ENCODE measurements at places on chromosomes 5 and 9. TPM values are rescaled to one million over a fixed set of nuclear protein-coding genes. Genes with fewer than 3 reads are reported as not detected.

The SAXO1 gene
- total RNA-seq: not detected

The PCDHGA11 gene
- total RNA-seq: 9.7 TPM

The ENC1 gene
- total RNA-seq: 26.9 TPM

The PCDHGA4 gene
- total RNA-seq: 5.4 TPM

GRCh38 chr9:79574781-79575180 lies 3.0 kb downstream of the TLE4 start:
- H3K27ac ChIP-seq: peak overlapping the region; percentile 96
- H3K4me3 ChIP-seq: peak overlapping the region; percentile 91
- peaks cover 51% of the 10 kb centered on the region for H3K4me1 ChIP-seq
- DNase-seq: peak; percentile 20
- no peaks in the 10 kb centered on the region for H3K27me3 ChIP-seq
- H3K36me3 ChIP-seq: peaks cover 59% of the 10 kb centered on the region

DNA sequence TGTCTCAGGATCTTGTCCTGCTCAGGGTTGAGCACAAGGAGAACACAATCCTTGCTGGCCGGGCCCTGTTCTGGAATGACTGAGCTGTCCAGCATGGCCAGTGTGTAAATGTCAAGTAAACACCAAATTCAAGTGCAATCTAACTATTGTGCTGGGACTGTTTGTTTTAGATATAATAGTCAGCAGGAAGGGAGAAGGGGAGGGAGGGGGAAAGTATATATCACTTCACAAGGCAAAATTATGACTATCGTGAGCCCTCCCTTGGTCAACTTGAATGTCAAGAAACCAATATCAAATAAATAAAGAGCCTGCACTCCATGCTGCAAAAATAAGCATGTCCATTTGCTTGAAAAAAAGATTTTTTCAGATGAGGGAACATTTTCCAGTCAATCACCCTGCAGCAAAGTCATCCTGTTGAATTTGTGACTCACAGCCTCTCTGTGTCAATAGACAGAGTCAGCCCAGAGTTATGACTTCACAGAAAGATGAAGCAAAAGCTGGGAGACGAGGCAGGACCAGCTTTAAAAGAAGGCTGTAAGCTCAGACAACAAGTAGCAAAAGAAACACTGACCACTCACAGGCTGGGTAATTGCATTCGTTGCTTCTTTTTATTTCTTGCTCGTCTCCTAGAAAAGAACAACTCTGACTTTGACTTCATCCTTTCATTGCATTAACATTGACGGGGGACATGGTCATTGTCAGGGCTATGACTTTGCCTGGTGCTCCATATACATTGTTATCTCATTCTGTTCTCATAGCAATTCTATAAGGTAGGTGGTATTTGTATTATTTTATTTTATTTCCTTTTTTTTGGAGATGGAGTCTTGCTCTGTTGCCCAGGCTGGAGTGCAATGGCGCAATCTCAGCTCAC lies 15.3 kb upstream of the KLF4 start:
- H3K27me3 ChIP-seq: peaks cover 2% of the 10 kb centered on the region
- H3K4me1 ChIP-seq: peaks cover 14% of the 10 kb centered on the region
- H3K27ac ChIP-seq: peak overlapping the region; percentile 63
- DNase-seq: peak; percentile 70

DNA sequence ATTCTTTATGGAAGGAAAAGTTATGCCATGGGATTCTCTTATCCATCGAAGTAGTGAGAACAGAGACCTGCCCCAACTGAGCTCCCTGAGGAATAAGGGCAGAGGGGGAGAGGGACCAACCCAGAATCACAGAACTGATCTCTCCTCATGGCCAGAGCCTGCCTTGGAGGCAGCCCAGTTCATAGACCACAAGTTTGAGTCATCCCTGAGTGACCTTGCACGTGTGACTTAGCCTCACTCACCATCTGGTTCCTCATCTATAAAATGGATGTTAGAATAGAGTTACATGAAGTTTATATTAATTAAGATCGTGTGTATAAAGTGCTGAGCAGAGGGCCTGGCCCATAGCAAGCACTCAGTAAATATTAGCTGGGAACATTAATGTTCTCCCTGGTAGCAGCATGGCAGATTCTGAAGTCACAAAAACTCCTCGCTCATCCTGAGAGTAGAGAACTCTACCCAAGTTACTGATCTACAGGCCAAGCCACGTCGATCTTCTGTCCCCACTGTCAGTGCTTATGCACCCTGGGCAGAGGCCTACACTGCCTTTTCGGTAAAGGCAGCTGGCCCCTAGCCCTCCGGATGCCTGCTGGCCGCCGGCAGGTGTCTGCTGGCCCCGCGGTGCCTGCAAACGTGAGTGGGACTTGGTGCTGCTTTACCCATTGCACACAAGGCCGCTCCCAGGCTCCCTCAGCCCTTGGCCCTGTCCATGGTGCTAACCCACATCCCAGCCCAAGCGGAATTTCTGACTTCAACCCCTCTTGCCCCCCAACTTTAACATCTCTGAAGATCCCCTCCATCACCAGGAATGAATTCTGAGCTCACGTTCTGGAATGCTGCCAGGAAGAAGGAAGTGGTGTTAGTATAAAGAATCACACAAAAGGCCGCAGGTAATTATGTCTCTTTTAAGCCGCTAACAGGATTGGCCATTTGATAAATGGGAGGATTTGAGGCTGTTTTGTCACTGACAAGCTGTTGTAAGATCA lies 61.1 kb upstream of the ARAP3 start:
- H3K4me1 ChIP-seq: no peaks in the 10 kb centered on the region
- H3K4me3 ChIP-seq: no peak overlapping the region
- no peak for DNase-seq
- H3K27ac ChIP-seq: no peak overlapping the region

- H3K4me1 ChIP-seq: peaks cover 7% of the 10 kb centered on the region
- H3K27ac ChIP-seq: no peak overlapping the region
- no peak for DNase-seq
- H3K4me3 ChIP-seq: no peak overlapping the region
Measured at GRCh38 chr5:149790276-149790675, 60.2 kb downstream of the PPARGC1B start.

DNA sequence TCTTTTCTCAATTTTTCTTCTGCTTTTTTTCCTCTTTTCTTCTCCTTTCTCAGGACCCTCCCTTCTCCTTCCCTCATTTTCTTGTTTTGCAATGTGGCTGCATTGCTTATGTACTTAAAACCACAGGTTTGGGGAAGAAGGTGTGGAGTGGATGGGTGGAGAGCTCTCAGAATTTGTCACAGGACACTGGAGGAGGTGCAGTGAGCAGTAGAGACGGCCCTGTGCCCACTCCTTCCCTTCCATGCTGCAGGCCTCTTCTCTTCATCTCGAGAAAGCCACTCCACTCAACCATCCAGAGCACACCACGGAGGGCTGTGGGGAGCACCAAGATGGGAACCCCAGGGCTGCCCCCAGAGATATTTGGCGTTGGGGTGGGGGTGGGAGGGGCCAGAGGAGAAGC lies 92.3 kb downstream of the FSTL4 start:
- H3K27me3 ChIP-seq: peaks cover 23% of the 10 kb centered on the region
- no peak overlapping the region for H3K27ac ChIP-seq
- no peaks in the 10 kb centered on the region for H3K36me3 ChIP-seq
- no peak overlapping the region for H3K4me3 ChIP-seq
- H3K4me1 ChIP-seq: no peaks in the 10 kb centered on the region

- H3K27ac ChIP-seq: no peak overlapping the region
- H3K4me3 ChIP-seq: no peak overlapping the region
- no peaks in the 10 kb centered on the region for H3K27me3 ChIP-seq
- no peaks in the 10 kb centered on the region for H3K36me3 ChIP-seq
- no peak for DNase-seq
Measured at GRCh38 chr5:19739671-19740070, 248.3 kb downstream of the CDH18 start.
